ENCODE measurements at places on chromosomes 2 and 18.

DNA sequence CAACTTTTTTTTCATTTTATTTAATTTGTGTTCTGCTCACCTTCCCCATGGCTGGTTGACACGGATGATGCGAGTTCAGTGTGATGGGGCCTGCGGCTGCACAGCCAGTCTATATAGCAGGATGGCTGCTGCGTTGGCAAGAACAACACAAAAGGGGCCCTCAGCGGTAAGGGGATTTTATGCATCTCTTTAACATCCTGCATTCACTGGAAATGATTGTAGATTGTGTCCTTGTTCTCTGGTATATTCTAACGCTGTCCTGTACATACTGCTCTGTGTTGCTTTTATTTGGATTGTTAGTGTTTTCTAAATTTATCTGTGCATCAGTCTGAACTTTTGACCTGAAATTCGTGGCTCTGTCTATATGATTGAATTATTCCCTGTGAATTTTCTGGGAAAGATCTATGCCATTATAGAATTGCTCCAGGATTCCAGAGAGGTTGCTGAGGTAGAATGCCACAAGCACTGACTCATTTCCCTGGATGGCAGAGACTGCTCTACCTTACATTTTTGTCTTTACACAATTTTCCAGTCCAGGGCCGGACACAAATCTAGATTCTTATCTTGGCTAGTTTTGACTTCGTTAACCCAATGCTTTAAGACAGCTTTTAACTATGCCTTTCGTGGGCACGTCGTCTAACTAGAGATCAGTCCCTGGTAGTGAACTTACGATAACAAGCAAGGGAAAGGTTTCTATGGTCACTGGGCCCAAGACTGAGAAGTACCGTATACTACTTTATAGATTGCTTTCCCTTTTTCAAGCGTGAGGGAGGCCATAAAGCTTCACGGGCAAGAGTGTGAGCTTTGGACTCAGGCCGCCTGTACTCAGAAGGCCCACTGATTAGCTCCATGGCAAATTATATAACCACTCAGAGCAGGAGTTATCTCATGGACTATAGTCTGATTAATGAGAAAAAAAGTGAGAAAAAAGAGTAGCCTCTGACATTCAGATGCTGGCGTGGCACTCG, at the start of gene CRYGC:
Gene CRYGC (minus strand): TSS at position 85 of the 968 bp plus-strand sequence. CDS start 36 bp downstream, at position 49.
- no peak for DNase-seq

GRCh38 chr2:218292048-218293014, at the start of gene TMBIM1:
TMBIM1 (minus strand) TSS chr2:218292503; CDS start chr2:218282141, 10,362 bp downstream.
- peak; percentile 94 for DNase-seq

- no peak for DNase-seq
Observed at GRCh38 chr2:181780047-181780651, 99.8 kb upstream of the NEUROD1 start.

GRCh38 chr2:113175736-113176695, 2.2 kb downstream of the PSD4 start:
- peak; percentile 54 for DNase-seq

DNA sequence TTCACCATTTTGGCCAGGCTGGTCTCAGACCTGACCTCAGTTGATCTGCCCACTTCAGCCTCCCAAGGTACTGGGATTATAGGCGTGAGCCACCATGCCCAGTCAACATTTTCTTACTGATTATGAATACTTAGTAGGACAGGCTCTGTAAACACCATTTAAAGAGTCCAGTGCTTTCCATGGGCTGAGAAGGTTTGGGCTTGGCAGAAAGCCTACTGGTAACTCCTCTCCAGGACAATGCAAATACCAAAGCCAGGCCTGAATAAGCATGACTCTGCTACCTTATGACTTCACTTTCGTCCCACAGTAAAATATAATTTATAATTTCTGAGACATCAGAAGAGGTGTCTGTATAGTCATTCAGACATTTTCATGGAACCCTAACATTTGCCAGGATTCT, 60.2 kb upstream of the FAM117B start:
- DNase-seq: no peak

GRCh38 chr2:140288213-140288612, 1508.0 kb upstream of the NXPH2 start:
- DNase-seq: no peak

- DNase-seq: no peak
Observed at GRCh38 chr2:57902578-57902977, 144.0 kb upstream of the VRK2 start.

DNA sequence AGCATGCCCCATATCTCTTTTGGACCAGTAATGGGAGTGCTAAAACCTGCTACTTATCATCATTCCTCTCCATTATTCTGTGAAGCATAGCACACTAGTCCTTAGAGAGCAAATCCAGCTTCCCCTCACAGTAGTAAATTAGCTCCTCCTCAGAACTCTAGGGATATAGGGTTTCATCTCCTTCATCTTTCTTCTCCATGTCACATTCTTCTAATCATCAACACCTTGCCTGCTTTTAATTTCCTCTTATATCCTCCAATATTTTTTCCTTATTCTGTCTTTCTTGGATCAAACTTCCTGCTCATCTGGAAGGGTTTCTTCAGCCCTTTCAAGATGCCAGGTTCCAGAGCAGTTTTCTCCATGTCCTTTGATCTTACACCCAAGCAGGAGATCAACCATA, 321.4 kb upstream of the ACVR2A start:
- no peak for DNase-seq

DNA sequence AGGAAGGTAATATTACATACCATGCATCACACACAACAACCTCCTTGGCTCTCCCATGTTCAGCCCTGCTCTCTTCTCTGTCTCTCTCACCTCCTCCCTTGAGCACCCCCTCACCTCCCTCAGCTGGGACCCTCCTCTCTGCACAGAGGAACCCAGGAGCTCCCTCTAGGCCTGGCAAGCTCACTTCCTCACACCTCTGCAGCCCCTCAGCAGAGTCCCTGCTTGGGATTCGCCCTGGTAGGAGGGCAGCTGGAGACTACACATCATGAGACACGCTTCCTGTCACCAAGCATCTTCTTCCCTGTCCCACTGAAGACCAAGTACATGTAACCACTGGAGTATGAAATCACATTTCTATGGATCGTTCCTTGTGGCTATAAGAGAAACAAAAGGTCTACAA, 51.0 kb downstream of the ADD2 start:
- no peak for DNase-seq

DNA sequence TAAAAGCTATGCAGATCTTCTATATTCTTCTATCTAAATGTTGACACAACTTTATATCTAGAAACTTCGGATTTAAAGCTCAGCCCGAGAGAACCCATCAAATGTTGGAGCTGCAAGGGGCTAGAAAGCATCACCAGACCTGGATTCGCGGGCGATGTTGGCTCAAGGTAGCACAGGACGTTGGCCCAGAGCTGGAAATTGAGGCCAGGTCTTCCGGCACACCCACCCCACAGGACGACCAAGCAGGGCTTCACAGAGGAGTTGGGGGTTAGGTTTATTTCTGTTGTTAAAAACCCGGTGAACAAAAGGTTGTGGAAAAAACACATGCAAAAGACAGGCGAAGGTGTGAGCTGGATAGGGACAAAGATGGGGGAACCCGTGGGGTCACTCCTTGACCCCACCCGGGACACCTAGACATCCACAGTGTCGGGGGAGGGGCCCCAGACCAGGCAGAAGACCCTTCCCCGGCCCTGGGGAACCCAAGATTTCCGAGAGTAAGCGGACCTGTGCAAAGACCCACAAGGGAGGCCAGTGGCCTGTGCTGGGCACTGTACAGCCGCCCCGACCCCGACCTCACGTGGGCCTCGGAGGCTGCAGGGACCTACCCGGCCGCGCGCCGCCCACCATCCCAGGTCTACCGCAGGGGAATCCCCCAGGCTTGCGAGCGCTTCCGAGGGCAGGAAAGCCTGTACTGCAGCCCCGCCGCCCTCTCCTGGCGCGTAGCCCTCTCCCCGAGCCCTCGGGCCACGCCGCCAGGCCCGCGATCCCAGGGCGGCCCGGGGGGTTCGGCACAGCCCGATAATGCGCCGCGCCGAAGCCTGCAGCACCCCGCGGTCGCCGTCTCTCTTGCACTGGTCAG, 1.8 kb upstream of the AGBL5 start:
- peak; percentile 76 for DNase-seq

DNA sequence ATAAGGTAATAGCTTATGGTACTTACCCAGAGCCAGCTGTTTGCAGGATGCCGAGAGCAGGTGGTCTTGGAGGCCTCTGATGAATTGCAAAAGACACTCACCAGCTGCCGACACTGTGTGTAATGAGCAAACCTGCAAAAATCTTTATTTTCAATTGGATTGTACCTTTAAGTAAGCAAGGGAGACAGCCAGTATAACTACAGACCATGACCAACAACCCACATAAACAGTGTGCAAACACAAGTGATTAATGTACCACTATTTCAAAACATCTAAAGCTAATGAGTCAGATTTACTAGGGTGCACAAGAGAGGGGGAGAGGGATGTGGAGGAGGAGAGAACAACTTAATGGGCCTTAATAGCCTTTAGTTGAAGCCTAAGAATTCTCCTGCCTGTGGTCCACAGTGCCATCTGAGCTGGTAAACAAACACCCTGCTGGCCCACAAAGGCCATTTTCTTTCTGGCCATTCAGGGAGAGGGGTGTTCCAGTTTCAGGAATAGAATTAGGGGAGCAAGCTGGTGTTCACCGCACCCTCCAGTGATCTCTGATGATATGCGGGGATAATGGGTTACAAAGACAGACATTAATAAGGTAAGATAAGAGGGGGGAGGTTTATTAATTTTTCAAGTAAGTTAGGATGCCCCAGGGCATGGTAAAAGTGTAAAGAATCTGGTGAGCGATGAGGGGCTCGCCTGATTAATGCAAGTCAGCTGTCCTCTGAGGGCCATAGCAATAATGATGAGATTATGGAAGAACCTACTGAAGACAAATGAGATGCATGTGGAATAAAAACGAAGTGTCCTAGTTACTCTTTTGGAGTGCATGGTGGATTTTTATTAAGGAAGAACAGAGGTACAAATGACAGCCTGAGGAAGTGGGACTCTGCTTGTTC, 196.4 kb downstream of the HRH4 start:
- DNase-seq: no peak

DNA sequence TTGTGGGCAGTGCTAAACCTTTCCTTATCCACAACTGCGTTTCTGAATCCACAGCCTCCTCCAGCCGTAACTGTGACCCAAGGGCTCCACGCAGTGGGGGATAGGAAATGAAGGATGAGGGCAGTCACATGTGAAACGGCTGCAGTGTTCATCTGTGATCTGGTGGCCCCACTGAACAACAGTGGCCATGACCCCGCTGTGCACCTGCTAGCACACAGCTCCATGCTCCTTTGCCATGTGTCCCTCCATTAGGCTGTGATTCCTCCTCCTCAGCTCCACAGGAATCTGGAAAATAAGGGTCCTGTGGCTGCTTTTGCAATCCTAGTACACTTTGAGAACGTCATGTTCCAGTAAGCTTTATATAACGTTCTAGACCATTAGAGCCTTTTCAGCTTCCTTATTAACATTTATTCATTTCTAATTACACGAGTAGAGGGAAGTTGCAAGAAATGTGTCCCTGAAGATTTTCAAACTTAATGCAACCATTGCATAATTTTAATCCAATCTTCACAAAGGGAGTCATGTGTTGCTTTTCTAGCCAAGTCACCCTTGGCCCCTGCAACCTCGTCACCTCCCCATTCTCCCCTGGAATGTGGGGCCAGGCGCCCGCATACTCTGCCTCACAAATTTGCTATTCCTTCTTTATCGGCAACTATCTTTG, 7.1 kb upstream of the NAPG start:
- no peak for DNase-seq

DNA sequence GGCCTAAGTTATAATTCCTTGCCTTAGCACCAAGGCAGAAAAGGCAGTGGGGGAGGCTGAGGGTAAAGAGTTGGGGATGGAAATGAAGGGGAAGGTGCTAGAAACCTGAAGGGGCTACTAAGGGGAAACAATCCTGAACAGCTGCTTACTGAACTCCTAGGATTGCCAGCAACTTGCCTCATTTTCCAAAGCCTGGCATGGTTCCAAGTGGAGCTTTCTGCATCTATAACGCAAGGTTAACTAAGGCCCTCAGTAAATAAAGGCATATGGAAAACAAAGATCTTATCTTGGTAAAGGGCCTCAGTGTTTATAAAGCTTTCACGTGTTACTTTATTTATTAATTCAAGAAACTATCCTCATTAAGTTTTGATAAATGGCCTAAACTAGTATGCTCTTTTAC, 10.9 kb downstream of the MEP1B start:
- DNase-seq: no peak

- no peak for DNase-seq
Observed at GRCh38 chr2:201959626-201960025, 74.0 kb upstream of the FZD7 start.

GRCh38 chr2:151336863-151337371, 20.5 kb upstream of the TNFAIP6 start:
- no peak for DNase-seq

DNA sequence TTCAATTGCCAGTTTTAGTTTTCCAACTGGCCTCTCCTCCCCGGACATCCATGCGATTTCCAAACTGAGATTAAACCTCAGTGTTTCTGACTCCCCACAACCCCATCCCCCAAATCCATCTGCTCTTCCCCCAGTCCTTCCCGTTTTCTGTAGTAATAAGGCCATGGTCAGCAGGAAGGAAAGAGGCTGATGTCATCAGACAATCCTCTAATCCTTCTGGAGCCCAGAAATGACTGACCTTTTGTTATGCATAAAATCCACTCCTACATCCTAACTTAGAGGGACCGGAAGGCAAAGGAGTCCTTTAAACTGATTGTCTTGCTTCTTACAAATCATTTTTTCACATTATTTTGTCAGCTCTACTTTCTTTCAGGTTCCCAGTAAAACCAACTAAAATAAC, 155.8 kb downstream of the INO80D start:
- DNase-seq: no peak

DNA sequence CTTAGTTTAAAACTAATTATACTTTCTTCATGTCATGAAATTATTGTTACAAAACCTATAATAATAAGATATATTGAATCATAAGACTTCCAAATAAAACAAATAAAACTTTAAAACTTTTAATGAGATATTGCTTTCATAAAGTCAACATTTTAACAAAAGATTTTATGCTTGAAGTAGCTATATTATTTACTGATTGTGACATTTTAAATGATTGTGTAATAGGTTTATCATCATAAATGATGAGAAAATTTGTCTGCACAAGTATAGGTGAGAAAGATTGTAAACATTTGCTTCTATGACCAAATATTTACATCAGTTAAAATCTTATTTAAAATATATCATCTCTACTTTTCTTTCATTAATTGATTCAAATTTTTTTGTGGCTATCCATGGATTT, 5.1 kb upstream of the GALNT13 start:
- no peak for DNase-seq

DNA sequence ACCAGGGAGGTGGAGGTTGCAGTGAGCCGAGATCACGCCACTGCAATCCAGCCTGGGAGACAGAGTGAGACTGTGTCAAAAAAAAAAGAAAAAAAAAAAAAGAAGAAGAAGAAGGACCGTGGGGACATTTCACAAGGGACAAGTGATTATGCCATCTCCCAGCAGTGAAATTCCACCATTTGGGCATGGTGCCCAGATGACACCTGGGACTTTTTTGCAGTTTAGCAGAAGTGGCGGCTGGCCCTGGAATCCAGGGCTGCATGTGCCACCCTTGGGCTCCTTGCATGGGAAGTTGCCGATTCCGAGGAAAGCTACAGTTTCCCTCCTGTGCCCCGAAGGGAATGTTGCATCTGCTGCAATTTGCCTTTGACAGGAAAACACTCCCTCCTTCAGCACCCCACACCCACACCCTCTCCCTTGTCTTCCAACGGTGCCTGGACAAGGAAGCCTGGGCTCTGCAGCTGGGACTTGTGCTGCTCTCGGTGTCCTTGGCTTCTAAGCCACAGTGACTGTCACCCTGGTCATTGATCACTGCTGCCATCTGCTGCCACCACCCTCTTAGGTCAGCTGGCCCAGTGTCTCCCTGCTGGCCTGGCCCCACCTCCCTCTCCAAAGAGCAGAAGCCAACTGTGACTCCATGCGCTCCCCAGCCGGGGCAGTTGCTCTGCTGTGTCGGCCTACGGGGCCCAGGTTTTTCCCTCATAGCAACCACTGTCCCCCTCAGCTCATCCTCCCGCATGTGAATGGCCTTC, 56.4 kb upstream of the LRRC30 start:
- DNase-seq: no peak
